Foreskin keratinocyte (primary cell): ENCODE measurements at places on chromosomes 7 and 10. TPM values are rescaled to one million over a fixed set of nuclear protein-coding genes. Genes with fewer than 3 reads are reported as not detected.
A peak's percentile ranks its signal among the peaks of the same experiment; 100 is the strongest.

DNA sequence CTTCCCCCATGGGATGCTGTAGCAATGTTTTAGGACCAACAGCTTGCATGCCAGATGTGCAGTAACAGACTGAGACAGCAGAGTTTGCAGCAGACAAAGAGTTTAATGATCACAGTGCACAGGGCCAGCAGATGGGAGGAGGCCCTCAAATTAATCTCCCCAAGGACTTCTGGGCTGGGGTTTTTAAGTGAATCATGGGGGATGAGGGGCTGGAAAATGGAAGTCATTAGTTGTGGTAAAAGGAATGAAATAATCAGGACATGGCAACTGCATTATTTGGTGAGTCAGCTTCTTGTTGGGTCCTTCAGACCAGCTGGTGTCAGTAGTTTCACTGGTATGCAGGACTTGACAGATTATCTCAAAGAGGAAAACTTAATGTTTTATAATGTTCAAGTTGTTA is 12.6 kb upstream of the NRBF2 start:
- DNase-seq: no peak

- no peak for DNase-seq
These were observed 2.0 kb upstream of the NFKB2 start for GRCh38 chr10:102393411-102394078.

- no peak for DNase-seq
These were observed at the start of gene GPRIN2 for GRCh38 chr10:46556515-46557318. Gene GPRIN2, minus strand, starts transcription at chr10:46556658. Its CDS starts 5,922 bp downstream, at chr10:46550736.

GRCh38 chr7:126236261-126236660 is 1016.5 kb downstream of the GRM8 start:
- no peak for DNase-seq

GRCh38 chr7:3292694-3293093 is 8.4 kb upstream of the SDK1 start:
- no peak for DNase-seq

GRCh38 chr7:13538669-13539068 is 450.8 kb downstream of the ETV1 start:
- peak; percentile 35 for DNase-seq

- DNase-seq: no peak
These were observed 355.8 kb downstream of the SUGCT start for GRCh38 chr7:40490603-40490924.

DNA sequence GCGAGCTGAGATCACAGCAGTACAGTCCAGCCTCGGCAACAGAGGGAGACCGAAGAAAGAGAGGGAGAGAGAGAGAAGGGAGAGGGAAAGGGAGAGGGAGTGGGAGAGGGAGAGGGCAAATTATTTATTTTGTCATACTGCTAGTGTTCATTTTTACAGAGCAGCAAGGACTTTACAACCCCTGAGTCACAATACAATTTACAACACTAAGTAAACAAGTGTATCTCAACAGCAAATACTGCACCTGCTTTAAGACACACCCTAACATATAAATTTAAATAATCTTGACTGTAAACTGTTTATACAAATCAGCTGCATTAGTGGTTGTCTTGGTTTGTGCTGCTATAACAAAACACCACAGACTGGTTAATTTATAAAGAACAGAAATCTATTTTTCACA is 27.2 kb downstream of the HTR5A start:
- no peak for DNase-seq

DNA sequence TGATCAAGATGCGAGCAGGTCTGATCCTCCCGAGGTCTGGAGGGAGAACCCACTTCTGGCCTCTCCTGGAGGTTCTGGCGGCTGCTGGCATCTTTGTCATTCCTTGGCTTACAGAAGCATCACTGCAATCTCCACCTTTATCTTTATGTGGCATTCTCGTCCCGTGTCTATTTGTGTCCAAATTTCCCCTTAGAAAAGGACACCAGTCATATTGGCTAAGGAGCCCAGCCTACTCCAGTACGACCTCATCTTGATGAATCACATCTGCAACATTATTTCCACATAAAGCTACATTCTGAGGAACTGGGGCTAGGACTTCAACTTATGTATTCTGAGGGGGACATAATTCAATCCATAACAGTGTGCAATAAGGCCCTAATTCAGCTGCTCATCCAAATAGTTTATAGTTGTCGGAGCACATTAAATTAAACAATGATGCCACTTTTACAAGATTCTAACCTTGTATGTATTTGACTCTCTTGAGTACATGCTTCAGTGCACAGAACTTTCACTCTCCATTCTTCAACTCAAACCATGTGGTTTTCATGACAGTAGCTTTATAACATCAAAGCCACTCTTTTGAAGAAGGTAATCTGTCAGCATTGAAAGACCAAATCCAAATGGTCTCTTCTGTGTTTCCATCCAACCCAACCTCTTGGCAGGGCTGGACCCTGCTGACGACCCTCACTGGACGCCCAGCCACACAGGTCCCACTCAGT is 86.2 kb upstream of the DDC start:
- DNase-seq: no peak

AKR1D1 gene
- polyA plus RNA-seq: not detected in 2 replicates

MBL2 gene
- polyA plus RNA-seq: not detected in 2 replicates

TMEM106B gene
- 7.9 and 9.5 TPM in 2 replicates for polyA plus RNA-seq
